ENCODE measurements at places on chromosomes 5 and 9.

DNA sequence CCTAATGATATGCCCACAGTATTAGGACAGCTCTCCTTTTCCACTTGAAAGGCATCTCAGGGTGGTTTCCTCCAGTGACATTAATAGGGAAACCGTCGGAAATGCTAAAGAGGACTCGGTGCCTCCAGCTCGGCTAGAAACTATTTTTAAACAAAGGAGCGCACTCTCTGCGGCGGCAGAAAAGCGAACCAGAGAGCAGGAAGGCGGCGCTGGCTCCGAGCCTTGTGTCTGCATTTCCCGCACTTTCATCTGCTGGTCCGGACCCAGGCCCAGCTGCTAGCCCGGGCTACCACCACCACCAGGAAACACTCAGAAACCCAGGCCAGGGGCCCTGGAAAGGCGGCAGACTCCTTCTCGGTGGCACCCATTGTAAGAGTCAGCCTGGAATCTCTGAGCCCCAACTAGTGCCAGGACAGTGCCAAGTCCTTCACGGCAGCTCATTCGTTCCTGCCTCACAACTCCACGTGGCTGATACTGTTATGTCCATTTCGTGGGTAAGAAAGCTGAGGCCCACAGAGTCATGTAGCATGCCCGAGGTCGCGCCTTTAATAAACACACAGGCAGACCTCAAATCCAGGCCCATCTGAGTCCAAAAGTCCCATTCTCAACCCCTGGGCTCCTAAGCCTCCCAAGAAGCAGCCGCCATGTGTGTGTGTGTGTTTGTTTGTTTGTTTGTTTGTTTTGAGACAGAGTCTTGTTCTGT, 73.9 kb downstream of the VAV2 start:
- no peak for DNase-seq

DNA sequence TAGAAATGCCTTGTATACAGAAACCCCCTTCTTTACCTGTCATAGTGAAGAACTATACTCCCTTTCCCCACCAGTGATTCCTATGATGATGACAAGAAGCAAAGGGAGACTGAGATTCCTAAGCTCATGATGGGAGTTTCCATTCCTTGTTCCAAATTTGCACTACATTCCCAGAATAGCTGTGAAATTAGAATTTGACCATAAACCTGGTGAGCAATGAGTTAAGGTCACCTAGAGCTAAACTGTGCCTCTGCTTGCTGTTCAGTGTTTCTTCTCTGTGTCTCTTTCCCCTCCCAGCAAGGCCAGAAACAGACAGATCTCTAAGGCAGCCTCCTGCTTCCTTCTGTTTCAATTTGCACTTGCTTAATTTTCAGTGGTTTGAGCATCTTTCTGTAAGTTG, 332.1 kb downstream of the PIK3R1 start:
- no peak for DNase-seq

DNA sequence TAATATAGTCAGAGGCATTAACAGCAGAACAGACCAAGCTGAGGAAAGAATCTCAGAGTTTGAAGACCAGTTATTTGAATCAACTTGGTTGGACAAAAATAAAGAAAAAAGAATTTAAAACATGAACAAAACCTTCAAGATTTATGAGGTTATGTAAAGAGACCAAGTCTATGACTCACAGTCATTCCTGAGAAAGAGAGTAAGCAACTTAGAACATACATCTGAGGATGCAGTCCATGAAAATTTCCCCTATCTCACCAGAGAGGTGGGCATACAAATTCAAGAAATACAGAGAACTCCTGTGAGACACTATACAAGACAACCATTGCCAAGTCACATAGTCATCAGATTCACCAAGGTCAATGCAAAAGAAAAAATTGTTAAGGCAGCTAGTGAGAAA, 17.4 kb upstream of the C9orf72 start:
- no peak for DNase-seq

- no peak for DNase-seq
Observed at GRCh38 chr9:119802133-119802532, 432.9 kb upstream of the BRINP1 start.

DNA sequence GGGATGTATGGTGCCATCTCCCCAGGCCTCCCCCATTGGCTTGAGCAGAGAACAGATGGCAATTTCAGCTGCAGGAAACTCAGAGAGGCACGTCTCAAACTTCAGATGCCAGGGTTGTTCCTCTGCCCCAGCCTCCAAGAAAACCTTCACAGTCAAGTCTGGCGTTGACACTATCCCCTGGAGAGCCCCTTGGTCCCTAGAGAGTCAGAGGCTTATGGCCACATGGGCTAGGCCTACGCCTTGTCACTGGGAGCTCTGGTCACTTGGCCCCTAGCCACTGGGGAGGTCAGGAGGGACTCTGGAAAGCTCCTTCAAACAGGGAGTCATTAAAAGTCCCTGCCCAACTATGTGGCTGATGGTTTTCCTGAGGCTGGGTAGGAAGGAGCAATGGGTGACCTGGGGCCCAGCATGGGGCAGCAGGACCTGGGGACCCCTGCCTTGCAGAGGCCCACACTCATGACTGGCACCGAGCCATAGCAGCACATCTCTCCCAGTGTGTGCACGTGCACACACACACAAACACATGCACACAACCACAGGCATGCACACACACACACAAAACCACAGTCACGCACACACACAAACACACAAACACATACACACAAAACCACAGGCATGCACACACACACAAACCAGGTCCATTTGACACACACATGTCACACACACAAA, 144.2 kb downstream of the GADD45G start:
- no peak for DNase-seq

- DNase-seq, result no peak
Observed at GRCh38 chr5:30341466-30341865, 852.0 kb upstream of the CDH6 start.

DNA sequence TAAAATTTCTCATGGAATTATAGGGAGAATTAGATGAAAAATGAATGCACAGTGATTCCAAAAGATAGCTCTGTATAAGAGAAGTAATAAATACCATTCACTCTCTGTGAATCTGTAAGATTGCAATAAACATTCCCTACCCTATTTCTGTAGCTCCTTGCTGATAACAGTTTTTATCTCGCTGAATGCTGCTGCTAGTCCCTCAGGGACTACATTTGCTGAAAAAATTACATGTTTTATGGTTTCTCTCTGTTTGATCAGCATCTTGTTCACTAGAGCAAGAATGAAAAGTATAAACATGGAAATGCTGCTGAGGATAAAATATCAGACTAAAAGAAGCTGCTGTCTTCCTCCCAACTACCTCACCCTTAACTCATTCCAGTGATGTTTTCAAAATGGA, 44.3 kb upstream of the TYRP1 start:
- DNase-seq, result no peak

DNA sequence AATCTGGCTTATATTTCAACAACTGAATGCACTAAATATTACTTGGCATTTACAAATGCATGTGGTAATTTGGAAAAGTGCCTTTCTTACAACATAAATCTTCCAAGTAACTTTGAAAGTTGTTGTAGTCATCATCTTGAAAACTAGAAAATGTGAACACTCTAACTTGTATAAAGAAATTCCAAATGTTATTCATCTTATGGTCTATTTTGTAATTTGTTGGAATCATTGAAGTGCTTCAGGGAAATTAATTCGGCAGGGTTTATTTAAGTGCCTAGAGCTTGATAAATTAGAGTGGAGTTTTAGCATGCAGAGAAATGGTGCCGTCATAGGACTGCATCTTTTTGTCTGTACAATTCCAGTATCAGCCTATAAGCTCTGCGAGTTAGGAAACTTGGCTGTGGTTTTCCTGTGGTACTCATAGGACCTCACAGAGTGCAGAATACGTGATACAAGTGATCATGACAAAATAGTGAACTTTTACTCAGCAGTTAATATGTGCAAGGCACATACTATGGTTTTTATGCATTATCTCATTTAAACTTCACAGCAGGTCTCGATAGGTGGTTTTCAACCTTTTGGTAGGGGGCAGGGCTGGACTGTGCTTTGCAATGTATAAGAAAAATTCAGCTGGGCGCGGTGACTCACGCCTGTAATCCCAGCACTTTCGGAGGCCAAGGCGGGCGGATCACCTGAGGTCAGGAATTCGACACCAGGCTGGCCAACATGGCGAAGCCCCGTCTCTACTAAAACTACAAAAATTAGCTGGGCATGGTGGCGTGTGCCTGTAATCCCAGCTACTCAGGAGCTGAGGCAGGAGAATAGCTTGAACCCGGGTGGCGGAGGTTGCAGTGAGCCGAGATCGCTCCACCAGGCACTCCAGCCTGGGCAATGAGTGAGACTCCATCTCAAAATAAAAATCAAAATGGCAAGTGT, 79.6 kb downstream of the RAI14 start:
- DNase-seq, result no peak

DNA sequence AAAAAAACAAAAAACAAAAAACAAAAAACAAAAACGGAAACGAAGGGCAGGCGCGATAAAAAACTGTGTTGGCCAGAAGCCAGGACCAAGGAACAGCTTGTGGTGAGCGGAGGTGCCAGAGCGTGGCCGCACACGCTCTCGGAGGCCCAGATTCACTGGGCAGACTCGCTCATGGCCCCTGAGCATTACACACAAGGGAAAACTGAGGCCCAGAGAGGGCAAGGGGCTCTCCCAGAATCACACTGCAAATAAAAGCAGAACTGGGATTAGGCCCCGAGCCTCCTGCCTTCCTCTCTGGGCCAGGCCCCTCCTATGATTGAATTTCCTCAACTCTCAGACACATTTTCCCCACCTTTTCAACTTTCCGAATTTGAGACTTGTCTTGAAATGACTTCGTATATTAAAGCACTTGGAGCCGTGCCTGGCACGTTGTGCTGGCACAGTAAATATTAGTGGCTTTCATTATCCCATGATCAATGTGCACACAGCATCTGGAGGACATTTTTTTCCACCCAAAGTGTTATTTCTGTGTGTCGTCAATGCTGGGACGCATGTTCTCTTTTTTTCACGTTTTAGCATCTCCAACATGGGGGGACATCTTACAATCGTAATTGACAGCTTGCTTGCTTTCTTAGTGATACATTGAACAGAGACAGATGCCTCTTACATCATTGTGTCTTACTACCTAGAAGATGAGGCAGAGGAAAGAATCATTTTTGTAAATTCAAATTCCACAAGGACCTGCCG, 7.4 kb downstream of the FIBCD1 start:
- no peak for DNase-seq

DNA sequence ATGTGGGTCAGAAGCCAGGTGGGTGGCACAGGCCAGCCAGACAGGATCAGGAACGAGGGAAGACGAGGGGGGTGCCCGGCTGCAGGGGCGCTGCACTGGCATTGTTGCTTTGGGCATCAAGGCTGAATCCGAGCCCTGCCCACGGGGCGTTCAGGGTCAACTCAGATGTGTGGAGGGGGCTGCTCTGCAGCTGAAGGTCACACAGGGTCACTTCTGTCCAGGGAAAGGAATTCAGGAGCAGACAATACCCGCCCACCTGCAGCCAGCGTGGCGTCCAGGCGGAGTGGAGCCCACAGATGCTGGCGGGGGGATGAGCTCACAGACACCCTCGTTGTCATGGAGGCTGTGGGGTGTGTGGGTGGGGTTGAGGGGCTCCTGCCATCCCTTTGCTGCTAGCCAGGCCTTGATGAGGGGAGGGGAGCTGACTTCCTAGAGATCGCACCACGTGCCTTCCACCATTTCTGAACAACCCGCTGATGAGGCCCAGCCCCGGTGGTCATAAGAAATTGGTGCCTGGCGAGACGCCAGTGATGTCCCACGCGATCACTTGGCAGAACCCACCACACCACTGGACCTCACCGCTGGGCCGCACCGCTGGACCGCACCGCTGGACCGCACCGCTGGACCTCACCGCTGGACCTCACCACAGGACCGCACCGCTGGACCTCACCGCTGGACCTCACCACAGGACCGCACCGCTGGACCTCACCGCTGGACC, 31.2 kb downstream of the MRPL36 start:
- DNase-seq, result no peak

DNA sequence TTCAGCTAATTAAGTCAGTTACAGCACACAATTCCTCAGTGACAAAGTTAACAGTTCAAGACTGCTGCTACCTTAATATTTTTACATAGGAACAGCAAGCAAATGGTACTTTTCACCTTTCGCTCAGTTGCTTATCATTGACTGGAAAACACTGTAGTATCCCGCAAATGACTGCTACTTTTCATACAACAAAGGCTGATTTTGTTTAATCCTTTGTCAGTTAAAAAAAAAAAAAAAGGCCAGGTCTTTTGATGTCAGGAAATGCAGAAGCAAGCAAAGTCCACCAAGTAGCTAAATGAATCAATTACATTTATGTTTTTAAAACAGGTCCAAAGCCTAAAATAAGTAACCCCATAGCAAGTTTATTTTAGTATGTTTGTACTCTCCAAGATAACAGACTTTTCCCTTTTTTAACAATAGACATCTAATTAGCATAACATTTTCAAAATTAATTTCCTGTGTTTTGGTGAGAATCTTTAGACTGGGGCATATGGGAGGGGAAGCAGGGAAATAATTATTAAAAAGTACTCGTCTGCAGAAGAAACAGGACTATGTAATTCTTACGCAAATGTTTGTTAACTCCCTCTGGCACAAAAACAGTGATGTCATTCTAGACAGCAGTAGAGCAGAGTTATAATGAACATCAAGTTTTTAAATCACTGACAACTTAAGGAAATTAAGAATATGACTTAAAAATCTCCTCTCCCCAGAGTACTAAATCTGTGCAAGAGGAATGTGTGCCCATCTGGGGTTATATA, 9.6 kb downstream of the PFDN1 start:
- no peak for DNase-seq

- DNase-seq, result no peak
Observed at GRCh38 chr9:31519011-31519410, 865.4 kb upstream of the ACO1 start.

DNA sequence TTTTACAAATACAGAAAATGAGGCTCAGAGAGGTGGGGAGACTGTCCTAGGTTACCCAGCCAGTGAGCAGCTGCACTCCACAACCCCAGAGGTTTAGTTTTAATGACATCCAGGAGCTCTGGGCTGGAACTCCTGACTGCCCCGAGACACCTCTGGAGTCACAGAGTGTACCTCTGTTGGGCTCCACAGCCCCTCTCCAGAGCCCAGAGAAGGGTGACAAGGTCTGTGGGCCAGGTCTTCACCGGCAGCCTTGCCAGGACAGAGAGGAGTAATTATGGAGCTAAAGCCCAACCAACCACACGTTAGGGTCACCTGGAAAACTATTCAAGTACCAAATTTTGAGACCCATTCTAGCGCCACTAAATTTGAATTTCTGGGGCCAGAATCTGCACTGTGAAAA, 11.1 kb downstream of the CDX1 start:
- no peak for DNase-seq

DNA sequence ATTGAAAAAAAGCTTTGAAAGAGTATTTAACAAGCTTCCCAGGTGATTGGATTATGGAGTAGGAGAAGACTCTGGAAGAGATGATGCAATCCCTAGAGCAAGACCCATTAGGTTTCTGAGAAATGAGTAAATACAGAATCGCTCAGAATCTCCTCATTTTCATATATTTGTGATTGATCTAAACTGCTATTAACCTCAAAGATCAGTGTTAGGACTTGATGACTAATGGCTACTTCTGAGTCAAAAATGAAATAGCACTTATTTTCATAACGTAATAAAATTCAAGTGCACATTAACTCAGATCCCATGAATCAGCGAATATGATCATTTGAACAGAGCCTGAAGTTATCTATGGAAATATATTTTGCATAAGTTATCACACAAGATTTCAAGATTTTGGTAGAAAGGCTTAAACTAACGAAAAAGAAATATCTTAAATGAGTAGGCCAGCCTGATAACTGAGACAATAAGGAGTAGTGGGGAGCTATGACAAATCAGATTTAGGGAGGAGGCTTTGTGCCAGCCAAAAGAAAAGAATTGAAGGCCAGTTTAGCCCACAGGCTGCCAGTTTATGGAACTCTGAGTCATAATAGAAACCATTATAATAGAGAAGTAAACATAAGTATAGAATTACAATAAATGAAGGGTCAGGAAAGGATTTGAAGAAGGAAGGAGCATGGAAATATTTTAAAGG, 106.7 kb upstream of the OSMR start:
- no peak for DNase-seq

- DNase-seq, result no peak
Observed at GRCh38 chr9:132242621-132243155, 80.8 kb downstream of the NTNG2 start.
